SJSA1 (cell line): ENCODE measurements at places on chromosomes 1 and 21. TPM values are rescaled to one million over a fixed set of nuclear protein-coding genes. Genes with fewer than 3 reads are reported as not detected.

DNA sequence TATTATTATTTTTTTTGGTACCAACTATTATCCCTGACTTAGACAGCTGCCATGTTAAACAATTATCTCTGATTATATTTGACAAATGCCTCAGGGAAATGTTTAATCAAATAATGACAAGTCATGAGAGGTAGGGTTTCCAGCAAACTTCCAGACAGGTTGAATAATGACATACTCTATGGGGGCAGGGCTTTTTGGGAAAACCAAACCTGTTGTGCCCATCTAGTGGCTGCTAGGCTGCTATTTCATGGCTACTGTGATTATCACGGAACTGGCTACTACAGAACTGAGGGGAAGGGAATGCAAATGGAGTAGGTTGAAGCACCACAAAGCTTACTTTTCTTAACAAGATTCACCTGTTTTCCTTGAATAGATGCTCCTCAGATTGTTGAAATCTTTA, 77.6 kb downstream of the DUSP10 start:
- DNase-seq: no peak
- no peak overlapping the region for H3K27ac ChIP-seq
- no peaks in the 10 kb centered on the region for H3K27me3 ChIP-seq
- no peaks in the 10 kb centered on the region for H3K36me3 ChIP-seq

- no peak overlapping the region for H3K27ac ChIP-seq
- H3K4me1 ChIP-seq: no peaks in the 10 kb centered on the region
- no peak for DNase-seq
- H3K27me3 ChIP-seq: no peaks in the 10 kb centered on the region
Measured at GRCh38 chr1:208737922-208738321, 493.7 kb upstream of the PLXNA2 start.

DNA sequence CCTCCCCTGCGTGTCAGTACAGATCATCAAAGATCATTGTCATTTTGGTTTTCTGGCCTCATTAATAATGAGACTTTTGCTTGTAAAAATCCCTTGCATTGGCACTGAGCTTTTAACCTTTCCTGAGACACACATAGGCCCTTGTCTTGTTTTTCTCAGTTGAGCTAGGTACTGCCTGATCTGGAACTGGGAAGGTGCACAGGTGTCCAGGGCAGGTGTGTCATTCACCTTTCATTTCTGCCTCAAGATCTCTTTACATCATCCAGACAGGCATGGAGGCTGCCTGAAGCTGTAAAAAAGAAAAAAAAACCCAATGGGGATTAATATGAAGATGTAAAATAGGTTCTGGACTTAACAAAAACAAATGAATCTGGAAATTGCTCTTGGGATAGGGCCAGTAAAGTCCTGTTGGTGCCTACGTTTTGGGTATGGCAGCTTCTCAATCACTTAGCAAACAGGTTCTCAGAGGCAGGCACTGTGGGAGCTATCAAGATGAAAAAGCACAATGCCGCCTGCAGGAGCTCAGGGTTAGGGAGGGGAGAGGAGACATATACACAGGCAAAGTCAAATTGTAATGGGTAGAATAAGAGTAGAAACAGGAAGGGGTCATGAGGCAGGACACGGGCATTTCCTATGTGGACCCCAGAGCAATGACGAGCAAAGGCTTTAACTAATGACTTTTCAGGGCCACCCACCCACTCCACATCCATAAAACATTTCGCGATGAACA, 1.0 kb upstream of the KCNC4 start:
- H3K4me1 ChIP-seq: peaks cover 17% of the 10 kb centered on the region
- no peak for DNase-seq
- peaks cover 49% of the 10 kb centered on the region for H3K27me3 ChIP-seq

- no peak for DNase-seq
- H3K4me3 ChIP-seq: no peak overlapping the region
- H3K36me3 ChIP-seq: no peaks in the 10 kb centered on the region
- no peaks in the 10 kb centered on the region for H3K4me1 ChIP-seq
- no peaks in the 10 kb centered on the region for H3K27me3 ChIP-seq
Measured at GRCh38 chr1:197444755-197445154, 176.7 kb downstream of the CRB1 start.

DNA sequence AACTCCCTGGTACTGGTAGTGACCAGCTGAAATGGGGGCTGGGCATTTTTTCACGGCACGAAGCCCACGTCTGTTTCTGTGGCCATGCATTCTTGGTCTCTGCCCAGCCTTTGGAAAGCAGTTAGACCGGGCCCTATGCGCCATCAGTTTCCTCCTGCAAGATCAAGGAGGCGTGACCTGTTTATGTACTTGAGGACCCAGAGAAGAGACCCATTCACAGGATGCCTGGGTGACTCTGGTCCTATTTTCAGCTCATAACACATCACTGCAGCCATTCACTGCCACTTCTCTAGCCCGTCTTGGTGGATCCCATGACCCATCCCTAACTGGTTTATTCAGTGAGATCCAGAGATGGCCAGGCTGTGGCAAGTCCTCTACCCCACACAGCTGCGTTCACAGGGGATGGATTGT, 70.4 kb downstream of the SPSB1 start:
- DNase-seq: no peak
- H3K4me3 ChIP-seq: no peak overlapping the region
- no peak overlapping the region for H3K27ac ChIP-seq
- H3K27me3 ChIP-seq: no peaks in the 10 kb centered on the region
- H3K4me1 ChIP-seq: no peaks in the 10 kb centered on the region

DNA sequence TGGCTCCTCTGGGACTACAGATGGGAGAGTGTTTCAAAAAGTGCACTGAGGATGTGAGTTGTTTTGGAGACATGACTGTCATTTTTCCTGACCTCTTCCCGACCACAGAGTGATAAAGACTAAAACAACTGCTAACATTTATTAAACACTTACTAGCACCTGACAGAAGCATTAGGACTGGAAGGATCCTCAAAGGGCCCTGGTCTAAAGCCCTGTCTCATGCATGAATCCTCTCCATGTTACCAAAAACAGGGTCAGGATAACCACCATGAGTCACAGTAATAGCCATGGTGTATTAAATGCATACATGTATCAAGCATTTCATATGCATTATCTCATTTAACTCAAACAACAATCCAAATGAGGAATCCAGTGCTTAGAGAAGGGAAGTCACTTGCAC, 11.5 kb downstream of the CYB5RL start:
- 0 out of 2 replicates have a peak, but pooled peaks cover 4% of the 10 kb centered on the region for H3K36me3 ChIP-seq
- DNase-seq: no peak
- H3K4me1 ChIP-seq: no peaks in the 10 kb centered on the region

DNA sequence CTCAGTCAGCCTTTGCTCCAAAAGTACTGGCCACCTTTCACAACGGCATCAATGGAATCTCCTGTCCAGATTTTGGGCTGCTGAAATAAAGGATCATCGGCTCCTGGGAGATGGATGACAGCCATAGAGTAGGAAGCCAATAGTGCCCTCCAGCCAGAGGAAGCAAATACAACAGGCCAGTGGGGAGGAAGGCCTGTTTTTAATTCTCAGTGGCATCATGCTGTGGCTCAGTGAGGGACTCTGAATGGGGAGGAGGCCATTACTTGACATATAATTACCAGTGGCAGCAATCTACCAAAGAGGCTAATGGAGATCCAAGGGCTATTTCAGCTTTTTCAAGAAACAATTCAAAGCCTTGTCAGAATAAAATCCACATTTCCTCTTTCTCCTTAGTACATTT, 26.7 kb downstream of the COLGALT2 start:
- no peak overlapping the region for H3K27ac ChIP-seq
- no peak for DNase-seq
- no peaks in the 10 kb centered on the region for H3K27me3 ChIP-seq
- no peak overlapping the region for H3K4me3 ChIP-seq
- no peaks in the 10 kb centered on the region for H3K4me1 ChIP-seq

DNA sequence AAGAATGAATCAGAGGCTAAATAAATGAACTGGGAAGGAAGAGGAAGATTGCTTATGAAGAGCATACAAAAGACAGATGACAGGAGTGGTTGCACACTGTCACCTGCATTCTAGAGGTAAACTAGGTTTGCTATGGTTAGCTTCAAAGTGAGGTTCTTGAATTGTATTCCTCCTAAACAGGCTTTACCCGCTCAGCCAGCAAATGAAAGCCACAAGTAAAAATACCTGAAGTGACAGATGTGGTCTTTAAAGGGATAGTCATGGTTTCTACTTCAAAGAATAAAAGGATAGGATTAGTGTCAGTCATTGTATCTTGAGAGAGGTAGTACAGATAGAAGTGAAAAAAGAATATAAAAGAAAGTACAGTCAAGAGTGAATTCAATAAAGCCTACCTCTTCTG, 32.4 kb upstream of the PRDX6 start:
- no peak overlapping the region for H3K27ac ChIP-seq
- no peak for DNase-seq

DNA sequence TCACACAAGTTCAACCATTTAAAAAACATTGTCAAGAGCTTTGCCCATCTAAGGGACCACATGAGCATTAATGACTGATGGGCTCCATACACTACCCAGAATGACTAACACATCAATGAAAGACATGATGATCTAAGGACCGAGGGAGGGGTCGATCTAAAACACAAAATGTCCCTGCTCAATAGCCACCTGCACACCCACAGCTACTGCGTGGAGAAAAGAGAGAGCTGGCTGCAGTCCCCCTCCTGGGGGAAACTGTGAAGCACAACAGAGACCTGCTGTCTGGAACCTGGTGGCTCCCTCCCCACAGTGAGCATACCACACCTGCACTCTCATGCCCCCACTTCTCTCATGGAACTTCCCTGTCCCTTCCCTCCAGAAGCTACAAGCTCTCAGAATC, 130.1 kb upstream of the ERG start:
- no peak for DNase-seq
- H3K36me3 ChIP-seq: no peaks in the 10 kb centered on the region
- H3K27me3 ChIP-seq: peaks cover 4% of the 10 kb centered on the region; the same call in 1 of the 2 replicates
- H3K4me1 ChIP-seq: no peaks in the 10 kb centered on the region

DNA sequence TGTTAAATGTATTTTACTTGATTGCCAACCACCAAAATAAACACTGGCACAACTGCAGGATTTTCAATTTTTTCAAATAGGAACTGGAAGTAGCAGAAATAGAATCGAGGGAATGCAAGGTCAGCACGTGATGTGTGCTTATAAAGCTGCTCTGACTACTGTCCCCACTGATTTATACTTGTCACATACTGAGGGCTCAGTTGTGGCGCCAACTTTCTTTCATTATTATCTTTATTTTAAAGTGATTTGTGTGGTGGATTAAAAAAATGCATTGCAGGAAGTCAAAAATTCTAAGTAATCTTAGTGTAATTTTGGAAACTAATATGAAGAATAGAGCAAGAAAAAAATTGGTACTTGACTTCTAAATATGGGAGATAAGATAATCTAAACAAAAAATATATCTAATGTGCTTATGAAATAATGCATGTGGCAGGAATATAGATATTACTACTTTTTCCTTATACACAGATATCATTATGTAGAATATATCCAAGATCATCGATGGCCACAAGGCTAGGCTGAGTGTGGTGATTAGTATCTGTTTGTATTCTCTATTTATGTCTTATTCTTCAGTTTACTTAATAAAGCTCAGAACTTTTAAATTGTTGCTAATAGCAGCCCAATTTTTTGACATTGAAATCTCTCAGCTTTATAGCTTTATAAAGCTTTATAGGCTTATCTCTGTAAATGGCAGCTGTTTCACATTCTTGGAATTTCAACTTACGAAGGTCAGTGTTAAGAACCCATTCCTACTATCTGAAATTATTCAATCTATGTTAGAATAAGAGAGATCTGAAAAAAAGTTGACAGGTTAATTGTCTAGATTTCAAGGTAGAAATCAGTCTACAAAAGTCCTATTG, 404.5 kb upstream of the ADAMTS5 start:
- H3K27me3 ChIP-seq: no peaks in the 10 kb centered on the region
- H3K4me3 ChIP-seq: no peak overlapping the region
- no peak overlapping the region for H3K27ac ChIP-seq
- H3K4me1 ChIP-seq: no peaks in the 10 kb centered on the region
- DNase-seq: no peak

GRCh38 chr1:107141491-107142126, 770 bp downstream of the NTNG1 start:
- H3K4me3 ChIP-seq: peak overlapping the region; percentile 17
- DNase-seq: peak; percentile 25
- H3K36me3 ChIP-seq: no peaks in the 10 kb centered on the region
- peaks cover 14% of the 10 kb centered on the region for H3K4me1 ChIP-seq
- H3K27me3 ChIP-seq: peaks cover 47% of the 10 kb centered on the region

DNA sequence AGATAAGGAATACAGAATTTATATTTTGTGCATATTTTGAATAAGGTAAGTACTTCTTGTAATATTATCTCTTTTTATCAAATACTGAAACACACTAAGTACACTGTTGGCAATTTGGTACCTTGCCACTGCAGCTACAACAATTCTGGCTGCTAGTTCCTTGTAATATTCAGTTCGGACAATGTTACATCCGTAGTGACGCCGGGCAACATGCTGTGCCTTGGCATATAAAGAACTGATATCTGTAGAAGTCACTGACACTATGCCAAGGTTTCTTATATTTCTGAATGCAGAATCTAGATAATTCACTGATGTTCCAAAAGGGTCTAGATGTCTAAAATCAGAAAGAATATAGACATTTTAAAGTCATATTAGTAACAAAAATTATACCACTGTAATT, 17.5 kb downstream of the TRMT1L start:
- no peak overlapping the region for H3K27ac ChIP-seq
- 0 out of 2 replicates have a peak, but pooled peaks cover 2% of the 10 kb centered on the region for H3K4me1 ChIP-seq
- no peaks in the 10 kb centered on the region for H3K27me3 ChIP-seq

GRCh38 chr1:87973896-87974295, 645.2 kb downstream of the LMO4 start:
- peaks cover 15% of the 10 kb centered on the region for H3K4me1 ChIP-seq
- H3K27me3 ChIP-seq: no peaks in the 10 kb centered on the region
- no peak overlapping the region for H3K27ac ChIP-seq
- DNase-seq: no peak
- H3K36me3 ChIP-seq: no peaks in the 10 kb centered on the region
- no peak overlapping the region for H3K4me3 ChIP-seq

DNA sequence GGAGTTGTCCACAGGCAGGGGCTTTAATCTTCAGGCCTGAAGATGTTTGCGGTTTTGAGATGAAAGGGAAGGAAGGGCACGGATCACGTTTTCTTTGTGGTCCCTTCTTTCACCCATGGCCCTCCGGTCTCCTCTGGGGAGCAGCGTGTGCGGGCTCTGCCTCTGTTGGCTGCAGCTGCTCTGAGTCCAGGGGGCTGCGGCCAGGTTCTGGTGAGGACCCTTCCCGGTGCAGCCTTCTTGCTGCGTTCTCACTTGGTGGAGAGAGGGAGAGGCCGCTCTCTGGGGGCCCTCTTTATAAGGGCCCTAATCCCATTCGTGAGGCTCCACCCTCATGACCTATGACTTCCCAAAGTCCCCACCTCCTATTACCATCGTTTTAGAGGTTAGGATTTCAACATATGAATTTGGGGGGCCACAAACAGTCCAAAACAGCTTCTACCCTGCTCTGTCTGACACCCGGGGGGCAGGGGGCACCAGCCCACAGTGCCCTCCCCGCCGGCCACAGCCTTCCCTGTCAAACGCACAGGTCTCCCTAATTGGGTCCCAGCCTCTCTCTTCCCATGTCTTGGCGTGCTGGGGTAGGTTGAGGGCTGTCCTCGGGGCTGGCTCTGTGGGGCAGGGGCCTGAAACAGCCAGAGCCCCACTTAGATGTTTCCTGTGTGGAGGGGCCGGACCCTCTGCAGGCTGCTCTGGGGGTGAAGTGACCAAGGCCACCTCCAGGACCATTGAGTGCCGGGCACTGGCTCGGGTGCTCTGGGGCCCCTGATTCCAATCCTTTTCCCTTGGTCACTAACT, 100.1 kb upstream of the C1orf174 start:
- no peak overlapping the region for H3K4me3 ChIP-seq
- no peak for DNase-seq
- H3K4me1 ChIP-seq: no peaks in the 10 kb centered on the region

FCRL4 gene
- not detected in 2 replicates for total RNA-seq

MATN1 gene
- total RNA-seq: 0.26 TPM in 1 of 2 replicates, not detected in the other

SRSF4 gene
- total RNA-seq: 81.5 and 143 TPM in 2 replicates

AADACL3 gene
- not detected in 2 replicates for total RNA-seq

PRKAA2 gene
- total RNA-seq: 0.05 and 0.13 TPM in 2 replicates

LCE1D gene
- total RNA-seq: not detected in 2 replicates

DENND2D gene
- total RNA-seq: not detected in 2 replicates

PPP1R8 gene
- 33.5 and 60.0 TPM in 2 replicates for total RNA-seq

TFF2 gene
- not detected in 2 replicates for total RNA-seq
